ENCODE measurements at places on chromosomes 12 and 14. TPM values are rescaled to one million over a fixed set of nuclear protein-coding genes. Genes with fewer than 3 reads are reported as not detected.

The LRP1-AS gene
- not detected for total RNA-seq

The HNF1A gene
- not detected for total RNA-seq

The HOXC5 gene
- total RNA-seq: not detected

The CPNE6 gene
- not detected for total RNA-seq

The PPM1H gene
- total RNA-seq: 41.3 TPM

The SYT10 gene
- 5.7 TPM for total RNA-seq

The HOXC10 gene
- not detected for total RNA-seq

The HOXC4 gene
- total RNA-seq: not detected

The ZFHX2 gene
- 11.6 TPM for total RNA-seq
